ENCODE measurements at places on chromosomes 1 and 21. TPM values are rescaled to one million over a fixed set of nuclear protein-coding genes. Genes with fewer than 3 reads are reported as not detected.

The TAS1R1 gene
- not detected for total RNA-seq

The SLC35E2B gene
- 34.6 TPM for total RNA-seq

GRCh38 chr1:81337226-81337625 lies 463.5 kb upstream of the ADGRL2 start:
- no peak for DNase-seq

DNA sequence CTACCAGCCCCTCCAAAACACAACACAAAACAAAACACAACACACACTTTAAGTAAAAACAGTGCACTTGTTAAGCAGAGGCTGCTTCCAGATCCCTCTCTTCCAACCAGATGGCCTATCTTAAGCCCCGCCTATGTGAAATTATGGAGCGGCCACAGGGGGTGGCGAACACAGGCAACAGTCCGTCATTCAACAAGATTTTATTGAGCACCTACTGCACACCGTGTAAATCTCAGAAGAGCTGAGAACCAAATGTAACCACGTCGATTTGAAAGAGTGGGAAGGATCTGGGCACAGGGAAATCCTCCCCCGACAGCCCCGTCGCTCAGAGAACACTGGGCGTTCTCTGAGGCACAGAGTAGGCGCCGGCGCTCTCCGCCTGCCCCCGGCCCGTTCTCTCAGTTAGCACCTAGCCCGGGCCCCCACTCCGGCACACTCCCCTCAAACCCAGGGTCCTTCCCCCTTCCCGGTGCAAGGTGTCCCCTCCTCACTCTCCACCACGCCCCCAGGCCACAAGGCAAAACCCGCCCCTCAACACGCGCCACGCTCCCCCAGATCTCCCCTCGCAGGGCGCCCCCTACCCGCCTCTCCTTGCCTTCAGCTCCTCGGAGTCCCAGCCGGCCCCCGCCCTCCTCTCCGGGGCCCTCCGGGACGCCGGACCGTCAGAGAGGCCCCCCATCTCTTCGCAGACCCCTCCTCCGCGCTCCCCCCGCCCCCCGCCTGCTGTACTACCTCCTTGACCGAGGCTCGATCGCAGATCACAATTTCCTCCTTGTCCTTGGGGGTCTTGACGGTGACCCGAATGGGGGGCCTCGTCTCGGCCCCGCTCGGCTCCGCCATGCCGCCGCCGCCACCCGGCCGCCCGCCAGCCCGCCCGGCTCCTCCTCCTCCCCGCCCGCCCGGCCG lies 483 bp downstream of the UBQLN4 start:
- peak; percentile 76 for DNase-seq

- peak; percentile 34 for DNase-seq
Observed at GRCh38 chr1:208045463-208046260, 134.7 kb upstream of the CD34 start.

All from natural killer cell treated with Interleukin-12 subunit alpha and Interleukin-12 subunit beta and Interleukin-15 and Interleukin-18, amount 100 ng/mL, for 72 hours (primary cell).